ENCODE measurements at places on chromosomes 6 and 20.

- DNase-seq = no peak
These were observed 32.5 kb downstream of the POFUT1 start for GRCh38 chr20:32240205-32240604.

- DNase-seq = no peak
These were observed 63.0 kb downstream of the SNRNP48 start for GRCh38 chr6:7652957-7653356.

DNA sequence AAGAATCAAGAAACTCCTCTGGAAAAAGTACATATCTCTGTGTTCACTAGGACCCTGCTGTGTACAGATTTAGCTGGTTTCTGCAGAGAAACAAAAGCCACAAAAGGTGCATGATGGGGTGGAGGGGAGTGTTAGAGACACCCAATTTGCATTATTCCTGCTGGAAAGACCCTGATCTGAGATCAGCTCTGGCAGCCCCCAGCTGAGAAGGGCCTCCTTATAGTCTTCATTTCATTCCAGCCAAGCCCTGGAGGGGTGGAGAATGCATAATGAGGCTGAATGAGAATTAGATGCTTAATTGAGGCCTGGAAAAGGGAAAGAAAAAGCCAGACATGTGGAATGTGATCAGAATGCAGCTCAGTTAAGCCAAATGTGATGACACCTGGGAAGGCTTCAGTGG is 545.6 kb downstream of the KIF16B start:
- DNase-seq = no peak

DNA sequence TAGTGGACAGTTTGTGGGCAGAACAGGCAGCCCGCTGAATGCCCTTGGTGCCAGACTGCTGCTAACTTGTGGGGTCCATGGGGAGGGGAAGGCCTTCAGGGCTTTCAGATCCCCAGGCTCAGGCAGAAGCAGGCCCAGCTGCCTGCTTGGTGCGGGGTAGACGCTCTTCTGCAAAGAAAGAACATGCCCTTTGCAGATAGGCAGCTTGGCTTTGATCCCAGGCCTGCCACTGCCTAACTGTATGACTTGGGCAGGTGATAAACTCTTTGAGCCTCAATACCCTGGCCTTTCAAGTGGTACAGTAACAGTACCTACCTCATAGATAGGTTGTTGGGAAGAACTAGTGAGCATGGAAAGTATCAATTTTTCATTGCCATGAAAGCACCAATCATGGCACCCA is 28.4 kb downstream of the CHMP4B start:
- DNase-seq = no peak

DNA sequence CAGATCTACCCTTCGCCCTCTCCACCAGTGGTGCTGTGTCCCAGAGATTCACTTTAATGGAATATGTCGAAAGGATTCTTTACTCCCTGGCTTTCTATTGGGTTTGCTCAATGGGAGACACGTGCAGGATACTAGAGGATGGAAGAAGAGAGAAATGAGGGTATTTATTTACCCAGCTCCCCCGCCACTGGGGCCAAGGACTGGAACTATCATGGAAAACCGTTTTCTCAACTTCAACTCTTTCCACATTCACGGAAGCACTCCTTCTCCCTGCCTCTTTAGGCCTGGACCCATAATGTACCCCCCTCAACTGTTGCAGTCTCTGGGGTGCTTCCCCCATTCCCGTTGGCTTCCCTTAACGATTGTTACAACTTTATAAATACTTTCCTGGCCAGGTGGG is 26.6 kb upstream of the RALY start:
- DNase-seq = no peak

DNA sequence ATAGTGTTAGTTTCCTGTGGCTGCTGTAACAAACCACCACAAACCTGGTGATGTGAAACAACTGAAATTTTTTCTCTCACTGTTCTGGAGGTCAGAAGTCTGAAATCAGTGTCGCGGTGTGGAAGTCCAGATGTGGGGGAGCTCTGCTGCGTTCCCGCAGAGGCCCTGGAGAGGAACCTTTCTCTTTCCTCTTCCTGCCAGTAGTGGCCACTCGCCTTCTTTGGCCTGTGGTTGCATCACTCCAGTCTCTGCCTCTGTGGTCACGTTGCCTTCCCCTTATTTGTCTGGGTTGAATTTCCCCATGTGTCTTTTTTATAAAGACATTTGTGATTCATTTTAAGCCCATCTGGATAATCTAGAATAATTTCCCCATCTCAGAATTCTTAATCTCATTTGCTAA is 295.5 kb upstream of the FLRT3 start:
- DNase-seq = no peak
